ENCODE measurements at places on chromosomes 3 and 15.

DNA sequence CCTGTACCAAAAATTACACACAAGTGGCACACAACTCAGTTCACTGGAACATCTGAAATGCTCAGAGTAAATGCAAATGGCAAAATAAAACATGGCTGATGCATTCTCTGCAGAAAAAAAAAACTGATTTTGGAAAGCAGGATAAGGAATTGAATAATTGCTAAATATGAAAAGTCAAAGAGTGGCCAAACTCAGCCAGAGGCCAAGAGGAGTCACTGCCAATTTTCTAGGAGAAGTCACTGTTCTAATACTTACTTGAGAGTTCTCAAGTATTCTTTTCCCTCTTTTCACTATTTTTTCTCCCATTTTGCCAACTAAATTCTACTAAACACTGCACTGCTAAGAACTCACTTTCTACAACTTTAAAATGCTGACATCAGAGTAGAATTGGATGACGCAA lies 1018.6 kb downstream of the TUSC7 start:
- DNase-seq = no peak

DNA sequence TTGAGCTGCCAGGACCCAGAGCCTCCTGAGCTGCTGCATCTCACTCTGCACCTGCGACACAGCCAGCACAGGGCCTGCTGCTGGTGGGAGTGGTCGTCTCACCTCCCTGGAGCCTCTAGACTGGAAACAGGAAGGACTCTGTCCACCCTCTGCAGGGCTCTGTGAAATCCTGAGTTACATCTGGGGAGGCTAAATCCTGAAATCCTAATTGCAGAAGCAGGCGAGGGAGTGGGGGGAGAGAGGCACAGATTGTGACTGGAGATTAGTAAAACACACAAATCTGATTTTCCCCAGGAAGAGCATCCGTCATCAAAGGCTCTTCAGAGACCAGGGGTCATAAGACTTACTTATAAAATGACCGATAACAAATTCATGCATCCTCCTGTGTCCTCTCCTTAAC lies 31.6 kb upstream of the GABRG3 start:
- no peak for DNase-seq

DNA sequence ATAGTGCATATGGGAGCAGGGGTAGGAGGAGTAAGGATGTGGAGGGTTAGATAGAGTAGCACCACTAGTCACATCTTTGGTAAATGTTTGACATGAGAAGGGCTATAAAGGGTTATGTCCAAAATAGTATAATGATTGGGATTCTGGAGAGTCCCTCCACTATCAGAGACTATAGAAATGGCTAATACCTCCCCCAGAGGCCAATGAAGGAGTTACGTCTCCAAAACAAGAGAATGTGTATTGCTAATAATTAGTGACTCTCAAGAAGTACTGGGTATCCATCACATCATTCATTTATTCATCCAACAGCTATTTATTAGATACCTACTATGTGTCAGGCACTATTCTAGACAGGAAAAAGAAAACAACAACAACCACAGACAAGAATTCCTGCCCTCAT lies 203.7 kb upstream of the UMPS start:
- DNase-seq = no peak

DNA sequence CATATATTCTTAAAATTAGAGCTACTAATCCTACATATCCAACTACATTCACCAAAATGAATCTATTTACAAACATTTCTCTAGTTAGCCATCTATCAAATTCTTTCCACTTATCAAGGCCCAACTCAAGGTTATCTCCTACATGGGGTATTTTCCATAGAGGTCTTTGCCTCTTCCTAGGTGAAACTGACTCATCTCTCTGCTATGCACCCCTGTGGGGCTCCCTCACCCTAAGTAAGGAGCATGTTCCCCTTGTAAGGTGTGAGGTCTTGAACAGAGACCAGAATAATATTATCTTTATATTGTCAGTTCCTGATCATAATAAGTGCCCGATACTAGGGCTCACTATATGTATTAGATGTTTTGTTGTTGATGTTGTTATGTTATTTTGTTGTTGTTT lies 74.6 kb upstream of the TSC22D2 start:
- DNase-seq = no peak

DNA sequence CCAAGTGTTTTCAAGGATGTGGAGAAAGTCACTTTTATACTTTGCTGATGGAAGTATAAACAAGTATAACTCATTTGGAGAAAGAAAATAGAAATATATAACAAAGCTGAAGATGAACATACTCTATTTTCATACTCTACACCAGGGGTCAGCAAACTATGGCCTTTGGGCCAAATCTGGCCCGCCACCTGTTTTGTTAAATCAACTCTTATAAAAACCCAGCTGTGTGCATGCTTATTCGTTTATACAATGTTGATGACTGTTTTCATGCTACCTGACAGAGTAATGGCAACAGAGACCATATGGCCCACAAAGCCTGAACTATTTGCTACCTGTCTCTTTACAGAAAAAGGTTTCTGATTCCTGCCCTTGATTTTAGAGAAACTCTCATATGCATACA lies 124.0 kb downstream of the NR1D2 start:
- no peak for DNase-seq

GRCh38 chr15:38625886-38626285 lies 61.3 kb upstream of the RASGRP1 start:
- DNase-seq = no peak

DNA sequence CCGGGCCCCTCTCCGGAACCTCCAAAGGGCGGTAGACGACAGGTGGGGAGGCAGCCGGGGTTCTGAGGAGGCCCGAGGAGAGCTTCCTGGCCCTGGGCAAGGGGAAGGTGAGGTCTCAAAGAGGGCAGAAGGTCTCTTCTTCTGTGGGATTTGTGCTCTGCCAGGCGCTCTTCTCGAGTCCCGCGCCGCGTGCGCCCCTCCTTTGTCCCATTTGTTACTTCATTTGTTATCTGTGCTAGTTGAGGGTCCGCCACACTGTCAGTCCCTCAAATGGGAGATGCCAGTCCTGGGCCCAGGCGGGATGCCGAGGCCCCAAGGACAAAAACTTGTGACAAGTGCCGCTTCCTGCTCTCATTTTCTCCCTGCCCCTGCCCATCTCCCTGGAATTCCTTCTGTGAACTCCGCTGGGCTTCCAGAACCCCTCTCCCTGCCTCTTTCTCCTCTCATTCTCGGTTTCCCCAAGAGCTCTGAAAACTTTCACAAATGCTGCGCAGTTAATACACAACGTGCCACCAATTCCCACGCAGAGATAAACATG lies 1.5 kb downstream of the ST8SIA2 start:
- DNase-seq = no peak

DNA sequence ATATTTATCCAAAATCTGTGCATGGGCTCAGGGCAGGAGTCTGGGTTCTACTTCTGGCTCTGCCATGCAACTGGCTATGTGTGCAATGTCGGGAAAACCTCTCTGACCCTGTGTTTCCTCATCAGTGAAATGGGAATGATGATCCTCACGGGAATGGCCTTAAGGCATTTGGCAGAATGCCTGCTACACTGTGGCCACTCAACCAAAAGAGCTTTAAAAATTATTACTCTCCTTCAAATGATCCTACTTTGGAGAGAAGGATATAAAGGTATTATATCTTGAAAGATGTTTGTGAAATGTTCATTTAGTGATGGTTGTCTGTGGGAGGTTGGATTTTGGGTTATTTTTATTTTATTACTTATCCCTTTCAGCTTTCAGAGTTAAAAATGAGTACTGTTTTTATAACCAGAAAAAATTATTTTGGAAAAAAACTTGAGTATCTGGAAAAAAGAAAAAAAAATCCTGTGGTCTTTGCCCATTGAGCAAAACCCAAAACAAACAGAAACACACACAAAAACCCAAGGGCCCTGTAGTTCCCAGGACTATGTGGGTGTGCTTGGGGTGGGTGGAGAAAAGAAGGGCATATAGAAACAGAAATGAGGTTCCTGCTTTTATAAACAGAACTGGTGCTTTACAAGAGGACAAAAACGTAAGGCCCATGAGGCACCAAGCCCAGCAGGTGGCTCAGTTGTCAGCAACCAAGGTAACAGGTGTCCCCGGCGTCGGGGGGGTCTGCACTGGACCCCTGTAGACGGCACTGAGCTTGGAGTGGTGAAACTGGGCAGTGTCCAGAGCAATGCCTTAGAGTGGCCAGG lies 22.0 kb downstream of the RGMA start:
- DNase-seq = no peak

- no peak for DNase-seq
Observed at GRCh38 chr15:51097553-51098330, 3.0 kb upstream of the TNFAIP8L3 start.

DNA sequence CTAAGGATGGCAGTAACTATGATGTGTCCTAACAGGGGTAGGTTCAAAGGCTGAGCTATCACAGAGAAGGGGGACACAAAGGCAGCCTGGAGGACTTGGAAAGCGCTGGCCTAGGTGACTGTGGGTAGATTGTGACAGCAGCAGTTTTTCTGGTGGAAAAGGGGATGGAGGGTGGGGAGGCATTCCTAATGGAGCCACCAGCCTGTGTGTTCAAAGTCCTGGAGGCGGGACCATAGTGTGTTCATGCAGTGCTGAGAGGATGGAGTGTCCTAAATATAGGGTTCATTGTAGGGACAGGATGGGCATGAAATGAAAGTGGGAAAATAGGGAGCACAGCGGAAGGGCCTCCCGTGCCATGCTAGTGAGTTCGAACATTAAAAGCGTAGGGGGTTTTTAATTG lies 51.5 kb upstream of the POLR2M start:
- no peak for DNase-seq
